ENCODE measurements at places on chromosomes 7 and 10.

DNA sequence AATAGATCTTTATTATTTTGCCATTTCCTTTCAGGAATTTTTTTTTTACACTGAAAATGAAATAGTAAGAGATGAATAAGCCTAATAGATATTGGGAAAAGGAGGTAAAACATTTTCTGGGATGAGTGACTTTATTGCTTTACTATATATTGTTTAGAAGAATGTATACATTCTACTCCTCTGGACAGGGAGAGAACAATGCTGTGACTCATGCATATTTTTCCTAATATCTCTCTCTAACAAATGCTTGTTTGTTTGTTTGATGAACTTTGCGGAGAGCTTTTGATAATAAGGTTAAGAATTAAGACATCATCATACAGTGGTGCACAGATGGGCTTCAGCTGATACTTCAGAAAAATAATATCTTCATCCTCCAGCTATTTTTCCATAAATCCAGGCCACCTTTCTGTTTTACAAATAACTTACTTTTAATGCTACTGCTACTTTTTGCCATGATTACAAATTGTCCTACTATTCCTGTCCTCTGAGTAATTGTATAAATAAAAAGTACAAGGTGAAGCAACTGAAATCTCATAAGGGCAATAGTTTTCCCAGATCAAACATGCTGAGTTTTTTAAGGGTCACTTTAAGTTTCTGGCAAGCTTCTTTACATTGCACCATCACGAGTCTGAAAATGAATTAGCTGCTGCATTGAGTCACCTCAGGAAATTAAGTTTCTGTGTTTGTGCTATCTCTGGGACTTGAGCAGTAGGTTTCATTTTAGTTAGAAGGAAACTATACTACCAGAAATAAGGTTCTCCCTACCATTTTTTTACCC lies 207.3 kb upstream of the POT1 start:
- DNase-seq = no peak

- DNase-seq = no peak
These were observed 7.7 kb downstream of the ZNF33B start for GRCh38 chr10:42630537-42631134.

- no peak for DNase-seq
These were observed 44.0 kb downstream of the KLHDC10 start for GRCh38 chr7:130114374-130114773.

DNA sequence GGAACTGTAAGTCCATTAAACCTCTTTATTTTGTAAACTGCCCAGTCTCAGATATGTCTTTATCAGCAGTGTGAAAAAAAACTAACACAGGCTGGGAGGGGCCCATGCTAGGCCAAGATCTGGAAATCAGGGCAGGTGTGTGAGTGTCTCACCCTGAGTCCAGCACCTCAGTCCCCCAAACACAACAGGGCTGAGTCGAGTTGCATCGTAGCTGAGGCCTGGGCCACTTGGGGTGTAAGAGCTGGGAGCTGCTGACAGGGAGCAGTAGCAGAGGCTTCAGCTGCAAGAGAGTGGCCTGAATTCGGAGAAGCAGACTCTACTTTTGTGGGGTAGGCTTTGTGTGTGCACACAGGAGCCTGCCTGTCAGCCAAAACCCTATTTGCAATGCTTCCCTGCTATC lies 553.1 kb downstream of the PTPRN2 start:
- DNase-seq = no peak

DNA sequence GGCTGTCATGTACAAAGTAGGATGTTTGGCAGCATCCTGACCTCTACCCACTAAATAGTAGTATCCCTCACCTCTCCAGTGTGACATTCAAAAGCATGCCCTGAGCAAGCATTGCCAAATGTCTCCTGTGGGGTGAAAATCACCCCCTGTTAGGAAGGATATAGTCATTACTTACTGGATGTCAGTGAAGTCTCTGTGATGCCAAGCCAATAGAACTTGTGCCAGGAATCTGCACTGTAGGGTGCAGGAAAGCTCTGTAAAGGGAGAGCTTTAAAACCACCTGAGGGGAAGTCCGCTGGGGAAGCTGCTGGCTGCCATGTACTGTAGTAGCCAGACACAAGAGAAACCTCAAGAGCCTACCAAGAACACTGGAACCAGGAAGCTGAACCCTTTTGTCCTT lies 170.7 kb upstream of the DKK1 start:
- no peak for DNase-seq
